Hematopoietic multipotent progenitor cell (in vitro differentiated cells): ENCODE measurements at places on chromosomes 12 and 14. TPM values are rescaled to one million over a fixed set of nuclear protein-coding genes. Genes with fewer than 3 reads are reported as not detected.

- DNase-seq, result no peak
These were observed 216.7 kb downstream of the NUAK1 start for GRCh38 chr12:105921872-105922669.

- DNase-seq, result no peak
These were observed at the start of gene AQP5 for GRCh38 chr12:49961111-49961922. TSS of gene AQP5 (plus strand) at chr12:49961872. CDS start at chr12:49962018, 146 bp downstream.

DNA sequence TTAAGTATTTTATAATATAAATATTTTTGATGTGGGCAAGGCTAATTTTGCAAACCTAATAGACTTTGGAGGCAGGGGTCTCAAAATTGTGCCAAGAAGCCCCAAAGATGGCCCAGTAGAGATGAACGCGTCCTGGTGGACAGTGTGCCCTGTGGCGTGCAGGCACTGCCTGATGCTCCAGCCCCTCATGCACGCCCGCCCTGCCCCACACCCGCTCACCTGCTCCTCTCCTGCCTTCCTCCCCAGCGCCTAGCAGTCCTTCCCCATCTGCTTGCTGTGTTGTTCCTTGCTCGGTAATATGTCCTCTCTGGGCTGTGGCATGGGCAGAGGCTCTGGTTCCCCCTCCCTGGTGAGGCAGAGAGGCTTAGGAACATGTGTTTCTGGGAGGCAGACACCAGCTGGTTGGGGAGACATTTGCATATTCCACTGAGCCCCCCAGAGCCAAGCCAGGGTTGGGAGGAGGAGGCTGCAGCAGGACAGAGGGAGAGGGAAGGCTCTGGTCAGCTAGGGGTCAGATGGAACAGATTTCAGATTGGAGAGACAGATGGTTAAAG, 46.8 kb upstream of the GPATCH2L start:
- DNase-seq, result no peak

DNA sequence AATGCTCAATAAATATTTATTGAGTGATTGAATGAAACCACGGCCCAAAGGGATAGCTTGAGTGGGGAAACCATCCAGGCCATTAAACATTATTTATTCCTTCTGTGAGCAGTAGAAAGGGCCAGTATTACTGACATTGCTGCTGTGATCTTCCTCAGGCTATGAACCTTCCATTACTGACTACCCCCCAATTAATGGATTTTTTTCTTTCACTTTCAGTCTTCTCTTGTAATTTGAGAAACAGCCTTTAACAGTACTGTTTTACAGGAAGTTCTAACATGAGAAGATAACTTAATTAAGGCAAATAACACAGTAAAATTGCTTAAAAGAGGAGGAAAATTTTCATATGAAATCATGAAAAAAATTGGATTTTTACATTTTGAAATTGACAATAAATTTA, 629.5 kb downstream of the TRHDE start:
- no peak for DNase-seq

DNA sequence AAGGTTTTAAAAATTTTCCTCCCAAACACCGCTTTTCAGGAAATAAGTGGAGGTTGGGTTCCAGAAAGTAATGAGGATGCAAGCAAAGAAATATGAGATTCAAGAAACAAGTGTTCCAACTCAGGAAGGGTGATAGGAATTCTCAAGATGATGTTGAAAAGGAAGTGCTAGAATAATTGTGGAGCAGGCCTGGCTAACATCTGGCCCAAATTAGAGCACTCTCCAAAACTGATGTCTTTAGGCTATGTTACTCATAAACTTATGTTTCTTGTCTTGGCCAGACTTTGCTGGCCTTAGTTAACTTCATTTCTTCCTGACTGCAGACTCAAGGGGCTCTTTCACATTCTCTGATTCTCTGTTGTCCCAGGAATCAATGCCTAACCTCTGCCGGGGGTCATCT, 116.3 kb downstream of the TMTC3 start:
- DNase-seq, result no peak

GRCh38 chr12:108858311-108859074, 1.1 kb upstream of the SSH1 start:
- DNase-seq, result no peak

DNA sequence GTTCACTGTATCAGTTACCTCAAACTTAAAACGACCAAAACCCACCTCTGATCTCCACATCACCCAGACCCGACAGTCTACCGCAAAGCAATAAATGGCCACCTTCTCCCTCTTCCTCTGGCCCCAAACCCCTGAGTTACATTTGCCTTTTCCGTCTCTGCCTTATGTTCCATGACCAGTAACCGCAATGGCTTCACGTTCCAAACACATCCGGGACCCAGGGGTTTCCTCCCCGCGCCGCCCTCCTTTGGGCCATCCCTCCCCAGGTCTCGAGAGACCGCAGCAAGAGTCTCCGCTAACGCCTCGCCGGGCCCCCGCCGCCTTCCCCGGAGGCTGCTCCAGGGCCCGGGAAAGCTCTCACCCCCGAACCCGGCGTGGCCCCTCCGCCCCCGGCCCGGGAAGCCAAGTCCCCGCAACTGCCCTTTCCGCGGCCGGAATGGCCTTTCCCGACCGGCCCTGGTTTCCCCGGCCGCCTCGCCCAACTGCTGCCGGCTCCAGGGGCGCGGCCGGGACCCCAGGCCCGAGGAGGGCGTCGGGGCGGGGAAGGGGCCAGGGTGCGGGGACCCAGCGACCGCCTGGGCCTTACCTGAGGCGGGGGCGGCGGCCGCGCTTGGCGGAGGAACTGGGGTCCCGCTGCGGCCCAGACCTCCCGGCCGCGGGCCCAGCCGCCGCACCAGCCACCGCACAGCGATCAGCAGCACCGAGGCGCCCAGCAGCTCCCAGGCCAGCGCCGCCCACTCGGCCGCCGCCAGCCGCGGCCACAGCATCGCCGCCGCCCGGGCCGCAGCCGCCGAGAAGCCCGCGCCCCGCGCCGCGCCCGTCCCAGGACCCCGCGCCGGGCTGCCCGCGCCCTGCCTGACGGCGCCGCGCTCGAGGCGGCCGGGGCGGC, at the start of gene ANKLE2:
TSS of gene ANKLE2 (minus strand) at position 801 of the 889 bp plus-strand sequence. CDS start at position 767, 34 bp downstream.
- DNase-seq, result peak; percentile 82

DNA sequence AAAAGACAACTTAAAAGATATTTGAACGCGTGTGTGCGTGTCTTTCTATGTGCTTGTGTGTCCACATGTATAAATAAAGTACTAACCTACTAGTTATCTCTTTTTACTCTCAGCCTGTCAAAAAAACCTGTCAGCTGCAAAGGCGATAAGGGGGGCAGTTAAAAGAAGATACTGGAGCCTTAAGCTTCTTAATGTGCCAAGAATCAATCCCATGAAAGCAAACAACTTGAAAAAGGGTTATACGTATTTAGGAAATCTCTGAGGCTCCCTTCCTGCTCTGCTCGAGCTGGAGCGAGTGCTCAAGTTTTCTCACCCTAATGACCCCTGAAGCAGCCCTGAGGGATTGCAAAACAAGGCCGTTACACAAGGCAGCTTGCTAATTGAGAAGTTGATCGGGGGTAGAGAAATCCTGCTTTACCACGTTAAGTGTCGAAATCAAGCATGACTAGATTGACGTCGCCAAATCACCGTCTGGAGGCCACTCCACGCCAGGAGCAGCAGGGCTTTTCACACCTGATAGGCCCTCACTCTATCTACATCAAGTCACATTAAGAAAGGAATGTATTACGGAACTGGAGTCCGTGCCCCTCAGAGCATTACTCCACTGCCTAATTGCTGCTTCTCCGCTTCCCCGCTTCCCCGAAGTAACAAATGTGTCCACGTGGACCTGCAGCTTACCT, 32.4 kb downstream of the LMO3 start:
- no peak for DNase-seq

DNA sequence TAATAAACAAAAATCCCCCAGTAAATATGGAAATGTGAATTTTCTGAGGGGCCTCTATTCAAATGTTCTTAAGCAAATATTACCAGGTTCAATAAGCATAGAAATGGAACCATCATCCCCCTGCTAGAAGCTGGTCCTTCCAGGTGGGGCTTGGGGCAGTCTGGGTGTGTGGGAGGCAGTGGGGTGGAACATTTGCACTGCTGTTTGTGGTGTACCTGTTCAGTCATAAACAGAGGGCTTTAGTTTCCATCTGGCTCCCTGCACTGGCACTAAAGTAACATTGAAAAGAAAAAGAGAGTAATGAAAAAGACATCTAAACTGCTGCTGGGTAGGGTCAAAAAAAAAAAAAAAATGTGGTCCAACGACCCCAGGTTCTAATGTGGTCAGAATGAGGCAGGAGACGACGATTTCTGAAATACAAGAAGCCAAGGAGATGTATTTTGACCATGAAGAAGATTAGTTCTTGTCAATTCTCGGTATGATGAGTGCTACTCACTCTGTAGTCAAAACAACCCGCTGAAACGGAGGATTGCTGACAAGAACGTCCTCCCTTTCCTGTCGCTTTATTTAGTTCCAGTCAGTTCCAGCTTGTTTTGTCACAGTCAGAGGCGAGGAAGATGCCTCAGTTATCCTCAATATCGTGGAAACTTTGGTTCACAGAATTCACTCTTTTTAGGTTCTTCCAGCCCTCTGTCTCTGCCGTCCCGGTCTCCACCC, 44.2 kb upstream of the MANSC4 start:
- DNase-seq, result no peak

- DNase-seq, result no peak
These were observed 375 bp downstream of the AJUBA start for GRCh38 chr14:22981876-22982476.

DNA sequence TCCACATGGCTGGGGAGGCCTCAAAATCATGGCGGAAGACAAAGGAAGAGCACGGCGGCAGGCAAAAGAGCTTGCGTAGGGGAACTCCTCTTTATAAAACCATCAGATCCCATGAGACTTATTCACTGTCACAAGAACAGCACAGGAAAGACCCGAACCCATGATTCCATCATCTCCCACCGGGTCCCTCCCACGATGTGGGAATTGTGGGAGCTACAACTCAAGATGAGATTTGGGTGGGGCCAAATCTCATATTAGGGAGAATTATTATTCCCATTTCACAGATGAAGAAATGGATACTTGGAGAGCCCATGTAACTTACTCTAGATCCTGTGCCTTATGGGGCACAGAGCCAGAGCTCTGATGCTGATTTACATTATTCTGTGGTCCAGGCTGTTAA, 322.6 kb downstream of the PCNX1 start:
- DNase-seq, result no peak

DNA sequence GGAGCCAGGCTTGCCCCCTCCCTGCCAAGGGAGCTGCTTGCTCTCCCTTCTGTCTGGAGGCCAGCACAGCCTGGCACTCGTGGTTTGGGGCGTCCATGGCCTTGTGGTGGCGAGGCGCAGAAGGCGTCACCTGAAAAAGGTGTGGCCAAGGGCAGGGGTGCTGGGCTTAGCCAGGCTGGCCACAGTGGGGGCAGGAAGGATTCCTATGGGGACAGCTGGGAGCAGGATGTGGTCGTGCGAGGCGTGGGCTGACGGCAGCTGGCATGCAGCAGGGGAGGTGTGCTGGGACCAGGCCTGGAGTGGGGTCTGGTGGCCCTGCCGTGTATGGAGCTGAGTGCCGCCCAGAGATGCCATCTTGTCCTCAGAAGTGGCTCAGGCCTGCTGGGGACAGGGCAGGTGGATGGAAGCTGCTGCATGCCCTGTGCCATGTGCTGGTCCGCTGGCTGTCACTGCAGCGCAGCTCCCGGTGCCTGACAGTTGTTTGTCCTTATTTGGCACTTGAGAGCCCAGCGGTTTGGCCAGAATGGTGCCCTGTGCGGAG, 30.0 kb downstream of the SH2B3 start:
- no peak for DNase-seq

DNA sequence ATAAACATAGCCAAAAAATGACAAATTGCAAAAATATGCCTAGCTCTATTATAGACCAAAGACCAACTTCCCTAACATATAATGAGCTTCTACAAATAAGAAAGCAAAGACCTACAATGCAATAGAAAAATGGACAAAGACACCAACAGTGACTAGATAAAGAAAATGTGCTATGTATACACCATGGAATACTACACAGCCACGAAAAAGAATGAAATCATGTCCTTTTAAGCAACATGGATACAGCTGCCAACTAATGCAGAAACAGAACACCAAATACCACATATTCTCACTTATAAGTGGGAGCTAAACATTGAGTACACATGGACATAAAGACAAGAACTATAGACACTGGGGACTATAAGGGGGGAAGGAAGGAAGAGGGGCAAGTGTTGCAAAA, 10.9 kb upstream of the PCNX1 start:
- DNase-seq, result no peak

DNA sequence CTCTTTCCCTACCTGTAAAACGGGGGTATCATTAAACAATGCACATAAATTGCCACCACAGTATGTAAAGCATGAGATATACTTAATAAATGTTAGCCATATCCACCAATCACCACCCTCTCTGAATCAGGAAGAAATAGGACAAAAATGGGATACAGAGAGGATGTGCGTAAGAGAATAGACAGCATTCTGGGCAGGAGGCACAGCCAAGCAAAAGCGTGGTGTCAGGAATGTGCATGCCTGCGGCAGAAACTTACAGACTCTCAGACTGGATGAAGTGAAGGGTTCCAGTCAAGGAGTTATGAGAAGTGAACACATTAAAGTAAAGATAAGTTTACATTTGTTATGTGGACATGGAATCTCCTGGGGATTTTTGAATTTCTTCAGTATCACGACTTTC, 121.7 kb upstream of the MDM1 start:
- DNase-seq, result no peak

DNA sequence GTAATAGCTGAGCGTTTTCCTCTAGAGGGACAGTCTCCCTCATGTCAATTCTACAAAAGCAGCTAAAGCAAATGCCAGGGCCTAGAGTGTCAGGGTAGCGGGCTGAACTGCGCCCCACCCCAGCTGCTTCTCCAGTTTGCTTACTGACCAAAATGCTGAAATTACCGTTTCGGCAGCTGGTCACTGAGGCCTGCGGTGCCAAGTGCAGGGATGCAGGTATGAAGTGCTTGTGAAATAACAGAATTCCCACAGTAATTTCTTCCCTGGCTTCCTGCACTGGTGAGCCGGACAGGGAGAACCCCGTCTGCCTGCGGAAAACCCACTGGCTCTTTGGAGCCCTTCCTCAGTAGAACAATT, 19.1 kb downstream of the PSMC1 start:
- no peak for DNase-seq

DNA sequence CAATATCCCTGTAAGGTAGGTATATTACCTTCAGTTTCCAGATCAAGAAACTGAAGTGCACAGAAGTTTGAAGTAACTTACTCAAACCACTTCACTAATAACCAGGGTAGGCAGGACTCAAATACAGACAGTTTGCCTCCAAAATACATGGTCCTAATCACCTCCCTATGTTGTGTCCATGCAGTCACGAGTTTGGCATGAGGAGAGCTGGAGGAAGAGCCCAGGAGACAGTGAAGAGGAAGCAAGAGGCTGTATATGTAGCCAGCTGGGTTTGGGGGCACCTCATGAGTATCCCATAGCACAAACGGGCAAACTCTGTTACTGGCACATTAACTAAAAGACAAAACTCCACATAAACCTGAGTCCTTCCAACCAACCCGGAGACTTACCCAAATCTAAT, 79.2 kb downstream of the DUSP16 start:
- no peak for DNase-seq

CMA1 gene
- total RNA-seq, result not detected

LRFN5 gene
- total RNA-seq, result under 0.01 TPM

DLST gene
- 50.9 TPM for total RNA-seq

SERPINA3 gene
- not detected for total RNA-seq

GNS gene
- 33.1 TPM for total RNA-seq

RND1 gene
- total RNA-seq, result 1.9 TPM

ST8SIA1 gene
- 0.54 TPM for total RNA-seq

XRCC3 gene
- 16.7 TPM for total RNA-seq
